ENCODE measurements at places on chromosomes 4 and X. TPM values are rescaled to one million over a fixed set of nuclear protein-coding genes. Genes with fewer than 3 reads are reported as not detected.

DNA sequence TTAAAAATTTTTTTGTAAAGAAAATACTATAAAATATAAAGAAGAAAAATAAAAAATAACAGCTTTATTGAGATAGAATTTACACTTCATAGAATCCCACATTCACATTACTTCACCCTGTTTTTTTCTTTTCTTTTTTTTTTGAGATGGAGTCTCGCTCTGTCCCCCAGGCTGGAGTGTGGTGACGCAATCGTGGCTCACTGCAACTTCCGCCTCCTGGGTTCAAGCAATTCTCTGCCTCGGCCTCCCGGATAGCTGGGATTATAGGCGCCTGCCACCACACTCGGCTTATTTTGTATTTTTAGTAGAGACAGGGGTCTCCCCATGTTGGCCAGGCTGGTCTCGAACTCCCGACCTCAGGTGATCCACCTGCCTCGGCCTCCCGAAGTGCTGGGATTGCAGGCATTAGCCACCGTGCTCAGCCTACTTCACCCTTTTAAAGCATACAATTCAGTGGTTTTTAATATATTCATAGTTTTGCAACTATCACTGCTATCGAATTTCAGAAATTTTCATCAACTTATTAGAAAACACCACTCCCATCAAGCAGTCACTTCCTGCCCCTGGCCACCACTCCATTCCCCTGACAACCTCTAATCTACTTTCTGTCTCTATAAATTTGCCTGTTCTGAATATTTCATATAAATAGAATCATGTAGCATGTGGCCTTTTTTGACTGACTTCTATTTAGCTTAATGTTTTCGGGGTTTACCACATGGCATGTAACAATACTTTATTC, 48.7 kb downstream of the TMEM131L start:
- peak; percentile 35 for DNase-seq

GRCh38 chr4:16289897-16290554, 63.8 kb upstream of the TAPT1 start:
- no peak for DNase-seq

RPS6KA6 gene
- 1.1 TPM for total RNA-seq

PLS3 gene
- 111 TPM for total RNA-seq

ZCCHC18 gene
- 0.39 TPM for total RNA-seq

Measured in Daoy (cell line).